ENCODE measurements at places on chromosomes 7 and 10.

DNA sequence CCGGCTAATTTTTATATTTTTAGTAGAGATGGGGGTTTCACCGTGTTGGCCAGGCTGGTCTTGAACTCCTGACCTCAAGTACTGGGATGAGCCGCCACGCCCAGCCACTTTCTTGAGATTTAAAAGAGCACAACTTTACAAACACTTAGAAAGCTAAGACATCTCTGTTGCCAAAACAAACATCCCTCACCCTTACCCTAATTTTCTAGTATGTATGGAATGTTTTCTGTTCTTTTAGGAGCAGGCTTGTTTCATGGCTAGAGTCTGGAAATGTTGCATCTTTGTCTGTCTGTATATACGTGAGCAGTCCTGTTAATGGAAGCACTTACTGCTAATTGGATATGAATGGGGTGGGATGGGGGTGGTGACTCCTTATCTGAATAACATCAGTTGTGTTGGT is 2.9 kb downstream of the OLAH start:
- peak; percentile 67 for DNase-seq

- DNase-seq: no peak
Observed at GRCh38 chr7:1503390-1503789, 799 bp downstream of the INTS1 start.

DNA sequence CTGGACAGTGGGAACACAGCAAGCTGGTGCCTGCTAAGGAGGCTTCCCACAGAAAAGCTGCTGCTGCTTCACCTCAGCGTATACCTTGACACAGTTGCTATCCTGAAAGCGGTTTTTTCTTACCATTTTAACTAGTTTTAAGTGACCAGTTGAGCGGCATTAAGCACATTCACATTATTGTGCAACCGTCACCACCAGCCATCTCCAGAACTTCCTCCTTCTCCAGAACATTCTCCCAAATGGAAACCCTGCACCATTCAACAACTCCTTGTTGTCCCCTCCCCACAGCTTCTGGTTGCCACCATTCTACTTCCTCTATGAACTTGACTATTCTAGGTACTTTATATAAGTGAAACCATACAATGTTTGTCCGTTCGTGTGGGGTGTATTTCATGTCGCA is 169.9 kb downstream of the SNX10 start:
- no peak for DNase-seq

GRCh38 chr10:133110133-133110532 is 22.4 kb downstream of the ADGRA1 start:
- DNase-seq: no peak

DNA sequence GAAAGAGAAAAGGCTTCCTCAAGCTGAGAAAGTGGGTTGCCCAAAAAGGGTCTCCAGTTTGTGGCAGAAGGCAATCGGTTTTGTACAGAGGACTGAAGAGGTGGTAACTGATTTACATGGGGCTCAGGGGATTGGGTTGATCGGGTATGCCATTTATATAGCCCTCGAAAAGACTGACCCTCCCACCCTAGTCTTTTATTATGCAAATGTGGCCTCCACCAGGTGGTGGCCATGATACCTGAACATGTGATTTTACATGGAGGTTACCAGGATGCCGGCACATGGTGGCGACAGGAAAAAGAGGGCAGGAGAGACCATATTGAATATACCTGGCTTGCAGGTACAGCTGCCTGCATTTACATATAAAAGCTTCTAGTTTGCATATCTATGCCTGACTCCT is 36.7 kb downstream of the ATE1 start:
- no peak for DNase-seq

DNA sequence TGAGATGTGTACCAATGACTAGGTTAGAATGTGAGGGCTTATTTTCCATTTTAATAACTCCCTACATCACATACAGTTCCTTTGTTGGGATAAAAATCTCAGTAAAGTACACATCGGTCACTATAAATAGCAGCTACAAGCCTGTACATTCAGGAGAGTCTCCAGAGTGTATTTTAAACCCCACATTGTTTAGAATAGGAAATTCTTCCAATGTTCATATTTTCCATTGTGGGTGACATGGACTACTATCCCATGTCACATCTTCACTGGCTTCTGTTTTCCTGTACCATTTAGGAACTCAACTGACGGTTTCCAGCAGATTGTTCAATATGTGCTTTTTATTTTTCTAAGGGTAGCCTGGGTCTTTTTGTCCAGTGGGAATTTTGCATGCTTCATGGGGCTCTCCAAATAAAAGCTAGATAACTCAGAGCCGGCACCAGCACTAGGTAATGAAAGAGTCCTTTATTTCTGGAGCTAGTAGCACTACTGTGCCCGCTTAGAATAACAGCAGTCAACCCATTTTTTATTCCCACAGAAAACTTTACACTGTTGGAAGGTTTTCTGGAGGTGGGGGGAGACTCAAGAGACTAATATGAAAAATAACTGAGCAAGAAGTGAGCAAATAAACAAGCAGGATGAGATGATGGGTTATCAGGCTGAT is 100.5 kb downstream of the CALD1 start:
- DNase-seq: no peak

GRCh38 chr10:62816076-62816330 is 163 bp downstream of the EGR2 start:
- DNase-seq: no peak

GRCh38 chr10:75596930-75597620 is 165.7 kb downstream of the LRMDA start:
- DNase-seq: no peak

DNA sequence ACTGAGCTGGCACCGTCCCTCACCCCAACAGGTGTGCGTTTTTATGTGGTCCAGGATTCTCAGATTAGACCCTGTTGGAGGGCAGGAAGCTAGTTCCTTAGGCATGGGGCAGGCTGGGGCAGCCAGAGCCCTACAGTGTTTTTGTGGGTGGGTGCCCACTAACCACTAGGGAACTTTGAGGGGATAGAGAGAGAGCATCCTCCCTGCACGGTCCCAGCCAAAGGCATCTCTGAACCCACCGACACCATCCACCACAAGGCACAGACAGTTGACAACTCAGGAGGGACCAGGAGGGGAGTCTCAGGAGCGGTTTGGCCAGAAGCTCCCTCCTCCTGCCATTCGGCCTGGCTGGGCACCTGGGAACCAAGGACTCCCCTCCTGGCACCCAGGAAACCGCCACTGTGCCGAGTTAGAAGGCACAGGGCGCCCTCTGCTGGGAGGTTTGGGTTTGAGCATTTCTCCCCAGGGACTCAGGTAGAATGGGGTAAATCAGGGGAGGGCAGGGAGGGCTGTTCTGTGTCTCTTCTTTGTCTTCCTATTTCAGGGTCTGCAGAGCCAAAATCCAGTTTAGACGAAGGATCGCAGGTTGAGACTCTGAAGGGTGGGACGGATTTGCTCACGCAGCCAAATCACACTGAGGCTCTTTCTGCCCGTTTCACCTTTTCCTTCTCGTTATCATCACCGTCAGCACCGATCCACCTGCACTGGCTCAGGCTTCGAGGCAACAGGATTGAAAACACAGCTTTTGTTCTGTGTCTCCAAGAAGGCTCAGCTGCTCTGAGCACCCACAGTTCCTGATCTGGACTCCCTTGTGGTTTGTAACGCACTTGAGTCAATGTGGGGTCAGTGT is 84.8 kb upstream of the COL13A1 start:
- peak; percentile 70 for DNase-seq

- DNase-seq: peak; percentile 11
Observed at GRCh38 chr10:60209874-60210570, 179.7 kb downstream of the ANK3 start.

GRCh38 chr10:70482982-70483760 is 4.6 kb downstream of the PALD1 start:
- no peak for DNase-seq

DNA sequence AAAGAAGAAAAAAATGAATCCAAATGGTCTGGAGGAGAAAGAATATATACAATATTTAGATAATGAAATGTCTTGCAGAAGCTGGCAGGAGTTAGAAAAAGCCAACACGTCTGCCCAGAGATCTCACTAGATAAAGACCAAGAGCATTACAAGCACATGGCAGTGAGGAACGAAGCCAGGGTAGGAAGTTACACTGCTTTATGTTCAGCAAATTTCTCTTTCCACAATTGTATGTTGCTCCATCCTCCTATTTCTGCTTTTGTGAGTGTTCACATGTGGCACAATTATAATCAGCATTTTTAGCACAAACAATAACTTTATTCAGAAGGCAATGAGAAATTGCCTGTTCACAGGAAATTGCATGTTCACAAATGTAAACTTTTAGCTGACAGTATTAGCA is 53.7 kb downstream of the LRRC17 start:
- no peak for DNase-seq

DNA sequence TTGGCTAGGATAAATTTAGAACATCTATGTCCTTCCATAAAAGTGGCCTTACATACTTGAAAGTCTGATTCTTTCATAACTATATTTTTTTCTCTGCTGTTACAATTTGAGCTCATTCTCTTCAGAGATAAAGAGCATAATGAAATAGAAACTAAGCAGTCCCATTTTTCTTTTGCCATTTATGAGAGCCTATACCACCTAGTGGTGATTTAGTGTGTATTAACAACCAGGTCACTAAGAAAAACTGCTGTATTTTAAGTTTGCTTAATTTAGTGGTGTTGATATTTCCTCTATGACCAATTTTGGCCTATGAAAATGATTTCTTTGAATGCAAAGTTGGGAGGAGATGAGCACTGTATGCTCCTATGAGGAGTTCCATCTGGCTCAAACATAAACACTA is 88.7 kb upstream of the ZWINT start:
- no peak for DNase-seq

GRCh38 chr10:100983868-100984671 is 3.2 kb downstream of the MRPL43 start:
- no peak for DNase-seq

DNA sequence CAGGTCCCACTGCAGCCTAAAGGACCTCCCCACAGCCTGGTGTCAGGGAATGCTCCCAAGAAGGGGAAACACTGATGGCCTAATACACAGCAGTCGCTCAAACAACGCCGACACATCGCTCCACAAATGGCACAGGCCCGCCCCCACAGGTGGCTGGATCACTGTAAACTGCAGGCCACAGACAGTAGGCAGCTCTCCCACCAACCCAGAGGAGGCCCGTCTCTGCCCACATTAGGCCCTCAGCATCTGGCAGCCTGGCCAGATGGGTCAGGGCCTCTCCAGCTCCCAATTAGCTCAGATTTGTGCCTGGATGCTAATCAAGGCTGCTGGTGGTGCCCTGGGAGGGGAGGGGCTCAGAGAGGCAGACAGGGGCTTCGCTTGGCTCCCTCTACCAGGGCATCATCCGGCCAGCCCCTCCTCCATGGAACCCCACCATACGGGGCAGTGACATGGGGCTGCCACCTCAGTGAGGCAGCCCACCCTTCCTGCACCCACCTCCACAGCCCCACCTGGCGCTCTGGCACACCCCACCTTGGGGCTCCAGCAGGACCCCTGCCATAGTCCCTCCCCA is 42.7 kb downstream of the CAMK2B start:
- DNase-seq: no peak

- peak; percentile 67 for DNase-seq
Observed at GRCh38 chr10:73096041-73096448, 621 bp downstream of the P4HA1 start.

Data from foreskin fibroblast (primary cell).